ENCODE measurements at places on chromosomes 3 and 15.

DNA sequence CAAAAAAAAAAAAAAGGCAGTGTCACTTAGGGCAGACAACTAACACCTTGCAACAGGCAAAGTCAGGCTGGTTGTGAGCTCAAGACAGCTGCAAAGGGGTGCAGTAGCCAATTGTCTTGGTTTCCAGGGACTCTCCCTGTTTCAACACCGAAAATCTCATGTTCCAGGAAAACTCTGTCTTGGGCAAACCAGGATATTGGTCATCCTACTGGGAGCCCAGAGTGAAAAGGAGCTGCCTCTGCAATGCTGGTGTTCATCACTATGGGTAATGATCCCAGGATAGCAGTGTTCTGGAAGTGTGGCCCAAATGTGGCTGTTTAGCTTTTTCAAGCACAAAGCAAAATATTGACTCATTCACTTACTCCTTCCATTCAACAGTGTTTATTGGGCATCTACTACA lies 82.6 kb downstream of the ARHGAP31 start:
- no peak for DNase-seq

DNA sequence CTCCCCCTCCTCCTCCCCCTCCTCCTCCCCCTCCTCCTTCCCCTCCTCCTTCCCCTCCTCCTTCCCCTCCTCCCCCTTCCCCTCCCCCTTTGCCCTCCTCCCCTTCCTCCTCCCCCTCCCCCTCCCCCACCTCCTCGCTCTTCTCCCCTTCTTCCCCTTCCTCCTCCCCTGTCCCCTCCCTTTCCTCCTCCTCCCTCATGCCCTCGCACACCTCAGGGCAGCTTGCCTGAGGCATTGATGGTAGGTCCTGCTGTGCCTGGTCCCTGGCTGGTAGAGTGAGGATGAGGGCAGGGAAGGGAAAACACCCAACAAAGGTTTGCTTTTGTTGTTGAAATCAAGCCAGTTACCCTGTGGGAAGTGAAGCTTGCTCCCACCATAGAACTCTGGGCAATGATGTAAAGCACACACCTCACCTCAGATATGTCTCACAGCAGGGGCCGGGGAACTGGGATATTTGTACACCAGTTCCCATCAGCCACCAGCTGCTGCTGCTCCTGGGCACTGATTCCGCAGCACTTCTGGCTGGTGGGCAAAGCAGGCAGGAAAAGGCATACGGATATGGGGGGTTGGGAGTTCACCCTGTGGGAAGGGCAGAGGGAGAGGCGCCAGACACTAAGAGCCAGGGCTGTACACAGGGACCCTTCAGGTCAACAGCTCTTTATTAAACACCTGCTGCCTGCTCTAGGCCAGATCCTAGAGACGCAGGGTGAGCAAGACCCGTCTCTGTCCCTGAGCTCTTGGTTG lies 13.8 kb downstream of the ISG20 start:
- DNase-seq = no peak

GRCh38 chr3:112124907-112125607 lies 8.0 kb downstream of the GCSAM start:
- no peak for DNase-seq

DNA sequence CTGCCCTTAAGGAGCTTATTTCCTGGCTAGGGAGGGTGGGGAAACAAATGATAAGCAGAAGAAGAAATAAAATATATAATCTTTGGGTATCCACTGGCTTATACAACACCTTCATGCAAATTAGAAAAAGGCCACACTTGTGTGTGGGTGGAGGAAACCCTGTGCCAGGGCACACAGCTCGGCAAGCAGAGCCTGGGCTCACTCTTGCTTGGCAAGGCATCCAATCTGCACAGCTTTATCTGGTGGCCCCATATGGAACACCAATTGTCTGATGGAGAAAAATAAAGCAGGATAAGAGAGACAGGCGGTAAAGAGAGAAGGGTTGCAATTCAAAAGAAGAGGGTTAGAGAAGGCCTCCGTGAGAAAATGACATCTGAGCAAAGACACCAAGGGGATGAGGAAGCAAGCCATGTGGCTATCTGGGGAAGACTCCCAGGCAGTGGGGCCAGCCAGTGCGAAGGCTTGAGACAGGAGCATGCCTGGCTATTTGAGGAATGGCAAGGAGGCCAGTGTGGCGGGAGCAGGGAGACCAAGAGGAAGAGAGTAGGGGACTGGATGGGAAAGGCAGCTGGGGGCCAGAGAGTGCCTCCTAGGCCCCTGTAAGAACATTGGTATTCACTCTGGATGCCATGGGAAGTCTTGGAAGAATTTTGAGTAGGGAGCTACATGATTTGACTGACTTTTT lies 22.5 kb upstream of the VPS8 start:
- no peak for DNase-seq

- DNase-seq = no peak
These were observed at the start of gene RHCG for GRCh38 chr15:89496155-89497098. RHCG (minus strand) TSS chr15:89496583; CDS start chr15:89496544, 39 bp downstream.

DNA sequence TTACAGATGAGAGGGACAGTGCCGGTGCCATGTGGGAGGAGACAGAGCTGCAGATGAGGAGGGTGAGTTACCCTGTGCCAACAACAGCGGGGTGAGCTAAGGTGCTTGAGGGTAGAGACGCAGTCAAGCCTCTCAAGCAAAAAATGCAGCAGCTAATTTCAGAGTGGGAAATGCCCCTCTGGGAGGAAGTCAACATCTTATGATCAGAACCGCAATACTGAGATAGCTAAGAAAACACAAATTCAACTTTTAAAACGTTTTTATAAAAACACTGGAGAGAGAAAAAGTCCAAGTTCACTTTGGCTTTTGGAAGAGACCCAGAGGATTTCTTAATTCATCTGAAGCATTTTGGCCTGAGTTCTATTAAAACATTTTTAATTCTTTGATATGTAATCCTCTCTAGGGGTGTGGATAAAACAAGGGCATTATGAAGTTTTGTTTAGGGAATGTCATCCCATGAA lies 319.2 kb downstream of the SLC9A9 start:
- DNase-seq = no peak

DNA sequence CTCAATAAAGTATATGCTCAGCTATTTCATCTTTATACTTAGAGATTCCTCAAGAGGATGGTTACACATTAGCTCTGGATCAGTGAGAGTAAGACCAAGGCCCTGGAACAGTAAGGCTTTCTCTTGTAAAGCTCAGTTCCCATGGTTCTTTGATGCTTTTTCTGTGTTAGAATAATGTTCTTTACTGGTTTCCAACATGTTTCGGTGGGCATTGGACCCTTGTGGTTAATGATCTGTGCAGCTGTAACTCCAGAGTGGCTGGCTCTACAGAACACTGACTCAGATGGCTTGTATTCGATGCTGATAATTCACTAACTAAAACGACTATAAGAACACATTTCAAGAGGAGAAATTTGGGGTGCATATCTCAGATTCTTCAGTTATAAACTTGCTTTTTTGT lies 114.7 kb downstream of the AKAP13 start:
- no peak for DNase-seq

GRCh38 chr3:161690299-161690620 lies 193.7 kb downstream of the OTOL1 start:
- peak; percentile 24 for DNase-seq

- no peak for DNase-seq
These were observed at the start of gene GADL1 for GRCh38 chr3:30894521-30895251. GADL1 (minus strand) TSS chr3:30894661; CDS start chr3:30894614, 47 bp downstream.

DNA sequence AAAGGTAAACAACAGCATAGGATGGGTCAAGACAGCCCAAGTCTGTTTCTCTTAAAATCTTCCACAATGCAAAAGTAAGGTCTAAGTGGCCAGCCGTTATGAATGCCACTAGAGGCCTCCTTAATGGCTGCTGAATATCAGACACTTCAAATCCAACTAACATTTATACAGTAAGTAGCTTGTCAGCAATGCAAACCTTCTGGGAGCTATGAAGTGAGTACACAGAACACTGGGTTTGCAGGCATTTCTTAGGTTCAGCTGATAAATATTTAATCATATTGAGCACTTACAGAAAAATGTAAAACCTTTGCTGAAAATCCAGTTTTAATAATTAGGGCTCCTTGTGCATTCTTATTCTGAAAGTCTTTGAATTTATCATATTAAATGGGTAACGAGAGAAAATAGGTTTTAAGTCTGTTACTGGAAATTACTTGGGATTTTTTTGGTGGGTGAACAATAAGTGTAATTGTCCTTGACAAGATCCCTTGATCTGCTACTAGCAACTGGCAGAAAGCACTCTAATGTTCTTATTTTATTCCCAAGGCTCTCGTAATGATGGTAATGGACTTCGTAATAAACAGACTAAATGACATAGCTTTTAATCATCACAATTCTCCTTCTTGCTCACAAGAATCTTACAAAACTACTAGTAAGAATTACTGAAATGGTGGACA lies 141.7 kb upstream of the GPR149 start:
- DNase-seq = no peak

- DNase-seq = no peak
These were observed 141.0 kb downstream of the MYLK start for GRCh38 chr3:123743121-123743520.

GRCh38 chr3:151962352-151962751 lies 88.9 kb downstream of the SUCNR1 start:
- DNase-seq = no peak

DNA sequence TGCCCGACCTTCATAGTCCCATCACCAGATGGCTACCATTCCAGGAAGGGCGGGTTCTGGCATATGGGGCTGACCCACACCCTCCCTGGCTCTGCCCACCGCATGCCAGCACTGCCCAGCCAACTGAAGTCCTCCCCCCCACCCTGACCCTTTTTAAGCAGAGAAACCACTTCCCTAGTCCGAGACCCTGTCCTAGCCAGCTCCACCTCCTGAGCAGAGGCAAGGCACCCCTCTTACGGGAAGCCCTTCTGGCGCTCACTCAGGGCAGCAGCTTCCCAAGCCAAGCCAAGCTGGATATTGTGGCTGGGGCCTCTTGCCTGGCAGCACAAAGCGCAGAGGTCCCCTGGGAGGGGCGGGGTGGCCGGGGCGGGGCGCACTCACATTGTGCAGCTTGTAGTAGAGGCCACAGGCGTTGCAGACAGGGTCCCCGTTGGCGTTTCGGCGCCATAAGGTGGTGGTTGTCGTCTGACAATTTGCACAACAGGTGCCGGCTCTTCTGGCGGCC lies 11.5 kb downstream of the GATA2 start:
- no peak for DNase-seq

DNA sequence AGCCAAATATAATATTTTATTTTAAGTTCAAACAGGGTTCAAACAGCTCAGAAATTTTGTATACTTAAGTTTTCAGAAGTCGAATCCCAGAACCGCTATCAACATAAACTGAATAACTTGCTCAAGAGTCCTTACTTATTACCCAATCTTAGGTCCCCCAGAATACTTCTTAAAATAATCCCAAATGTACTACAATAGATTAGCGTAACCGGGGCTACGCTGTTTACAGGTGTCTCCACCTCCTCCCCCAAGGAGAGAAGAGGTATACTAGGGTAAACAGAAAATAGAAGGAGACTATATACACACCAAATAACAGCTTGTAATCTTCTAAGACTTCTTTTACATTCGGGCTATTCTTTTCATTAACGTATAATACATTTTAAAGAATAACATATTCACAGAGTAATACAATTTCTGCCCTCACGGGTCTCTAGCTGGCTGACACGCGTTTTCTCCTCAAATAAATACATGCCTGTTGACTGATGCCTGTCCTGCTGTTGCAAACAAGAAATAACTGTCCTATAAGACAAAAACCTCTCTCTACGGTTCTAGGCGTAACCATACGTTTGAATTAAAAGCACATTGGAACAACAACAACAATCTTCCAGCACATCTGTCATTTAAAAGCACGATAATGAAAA lies 1.3 kb downstream of the DENND4A start:
- DNase-seq = peak; percentile 43

DNA sequence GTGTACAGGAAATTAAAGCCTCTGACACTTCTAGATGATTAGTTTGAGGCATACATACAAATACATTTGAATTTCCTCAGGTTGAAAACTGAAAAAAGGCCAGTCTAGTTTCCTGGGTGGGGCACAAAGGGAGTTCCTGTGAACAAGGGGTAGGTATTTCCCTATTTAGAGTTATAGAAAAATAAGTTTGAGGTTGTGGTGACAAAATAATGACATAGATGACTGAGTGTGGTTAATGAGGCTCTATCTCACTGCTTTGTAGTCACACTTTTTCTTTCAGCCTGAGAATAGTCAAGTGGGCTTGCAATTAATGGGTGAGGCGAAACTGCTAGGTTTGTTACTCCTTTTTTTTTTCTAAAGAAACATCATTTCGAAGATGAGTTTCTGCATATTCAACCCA lies 4.3 kb downstream of the SLCO3A1 start:
- peak; percentile 51 for DNase-seq

DNA sequence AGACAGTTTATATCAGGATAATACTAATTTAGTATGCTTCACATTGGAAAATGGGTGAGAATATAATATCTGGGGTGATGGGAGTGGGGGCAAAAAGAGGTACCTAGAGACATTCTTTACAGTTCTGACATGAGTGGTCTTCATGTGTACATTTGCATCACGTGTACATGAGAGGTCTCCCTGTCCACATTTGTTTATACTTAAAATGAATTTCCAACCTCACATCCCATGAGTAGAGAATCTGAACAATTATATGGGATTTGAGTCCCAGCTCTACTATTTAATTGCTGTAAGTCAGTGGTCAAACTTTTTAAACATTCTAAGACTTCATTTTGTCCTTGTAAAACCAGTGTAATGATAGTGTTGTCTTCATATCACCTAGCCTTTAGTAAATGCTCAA lies 408.4 kb downstream of the NAALADL2 start:
- no peak for DNase-seq

DNA sequence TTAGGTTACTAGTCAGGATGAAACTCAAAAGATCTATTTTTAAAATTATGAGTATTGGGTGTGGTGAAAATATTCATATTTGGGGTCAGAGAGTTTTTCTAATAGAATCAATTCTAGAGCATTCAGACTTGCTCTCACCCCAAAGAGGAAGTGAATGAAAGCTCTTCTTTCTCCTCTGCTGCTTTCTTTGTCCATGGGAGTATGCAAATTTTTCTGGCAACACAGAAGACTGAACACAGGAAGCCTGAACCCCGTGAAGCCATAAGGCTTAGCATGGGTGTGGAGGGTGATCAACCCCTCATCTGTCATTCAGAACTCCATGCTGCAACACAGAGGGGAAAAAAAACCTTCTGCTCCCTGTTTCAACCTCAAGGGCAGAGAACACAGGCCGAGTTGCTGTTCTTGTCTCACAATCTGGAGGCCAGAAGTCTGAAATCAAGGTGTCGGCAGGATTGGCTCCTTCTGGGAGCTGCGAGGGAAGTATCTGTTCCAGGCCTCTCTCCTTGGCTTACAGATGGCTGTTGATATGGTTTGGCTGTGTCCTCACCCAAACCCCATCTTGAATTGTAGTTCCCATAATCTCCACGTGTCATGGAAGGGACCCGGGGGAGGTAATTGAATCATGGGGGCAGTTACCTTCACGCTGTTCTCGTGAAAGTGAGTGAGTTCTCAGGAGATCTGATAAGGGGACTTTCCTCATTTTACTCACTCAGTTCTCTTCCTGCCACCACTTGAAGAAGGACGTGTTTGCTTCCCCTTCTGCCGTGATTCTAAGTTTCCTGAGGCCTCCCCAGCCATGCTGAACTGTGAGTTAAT lies 33.7 kb upstream of the CD47 start:
- peak; percentile 80 for DNase-seq

DNA sequence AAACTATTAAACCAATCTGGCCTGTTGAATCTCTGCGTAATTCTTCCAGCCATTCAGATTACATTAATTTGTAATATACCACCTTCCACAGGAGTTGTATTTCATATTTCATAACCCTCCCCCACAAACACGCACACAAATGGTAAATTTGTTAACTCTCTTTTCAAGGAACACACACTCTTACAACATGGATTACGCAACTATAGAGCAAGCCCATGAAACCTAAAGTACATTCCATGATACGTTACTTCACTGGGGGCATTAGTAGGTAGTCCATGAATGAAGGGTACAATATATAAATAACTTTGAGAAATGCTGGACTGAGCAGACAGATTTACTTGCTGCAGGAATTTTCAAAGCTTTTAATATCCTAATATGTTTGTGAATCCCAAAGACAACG lies 65.0 kb downstream of the TRIM69 start:
- peak; percentile 28 for DNase-seq
